Esophagus muscularis mucosa (tissue), 4 donors: ENCODE measurements at places on chromosomes 11 and 22. TPM values are rescaled to one million over a fixed set of nuclear protein-coding genes. Genes with fewer than 3 reads are reported as not detected.

DNA sequence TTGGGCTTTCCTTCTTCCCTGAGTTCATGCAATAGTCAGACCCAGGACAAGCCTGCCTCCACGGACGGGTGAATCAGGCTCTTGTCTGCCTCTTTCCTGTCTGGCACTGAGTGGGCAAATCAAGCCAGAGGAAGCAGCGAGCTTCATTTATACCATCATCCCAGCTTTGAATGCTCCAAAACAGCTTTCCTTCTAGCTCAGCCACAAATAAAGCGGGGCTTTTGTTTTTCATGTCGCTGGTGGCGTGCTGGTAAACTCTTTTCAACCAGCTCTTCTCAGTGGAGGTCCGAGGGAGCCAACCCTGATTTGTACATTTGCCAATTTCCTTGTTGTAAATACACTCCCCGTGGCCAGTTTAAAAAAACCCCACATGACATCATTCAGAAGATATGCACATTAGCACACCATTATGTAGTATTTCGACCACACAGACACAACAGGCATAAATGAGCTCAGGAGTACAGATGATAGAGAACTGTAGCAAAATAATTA is 8.6 kb downstream of the C11orf91 start:
- H3K4me1 ChIP-seq = peaks cover 54% of the 10 kb centered on the region
- H3K27ac ChIP-seq = peak overlapping the region; percentile 74
- DNase-seq = no peak
- H3K4me3 ChIP-seq = peak overlapping the region; percentile 28

GRCh38 chr11:30478923-30479322 is 107.2 kb downstream of the MPPED2 start:
- H3K27me3 ChIP-seq = no peaks in the 10 kb centered on the region
- H3K27ac ChIP-seq = peak overlapping the region; percentile 52
- H3K4me1 ChIP-seq = peaks cover 16% of the 10 kb centered on the region
- H3K36me3 ChIP-seq = no peaks in the 10 kb centered on the region
- no peak overlapping the region for H3K4me3 ChIP-seq

DNA sequence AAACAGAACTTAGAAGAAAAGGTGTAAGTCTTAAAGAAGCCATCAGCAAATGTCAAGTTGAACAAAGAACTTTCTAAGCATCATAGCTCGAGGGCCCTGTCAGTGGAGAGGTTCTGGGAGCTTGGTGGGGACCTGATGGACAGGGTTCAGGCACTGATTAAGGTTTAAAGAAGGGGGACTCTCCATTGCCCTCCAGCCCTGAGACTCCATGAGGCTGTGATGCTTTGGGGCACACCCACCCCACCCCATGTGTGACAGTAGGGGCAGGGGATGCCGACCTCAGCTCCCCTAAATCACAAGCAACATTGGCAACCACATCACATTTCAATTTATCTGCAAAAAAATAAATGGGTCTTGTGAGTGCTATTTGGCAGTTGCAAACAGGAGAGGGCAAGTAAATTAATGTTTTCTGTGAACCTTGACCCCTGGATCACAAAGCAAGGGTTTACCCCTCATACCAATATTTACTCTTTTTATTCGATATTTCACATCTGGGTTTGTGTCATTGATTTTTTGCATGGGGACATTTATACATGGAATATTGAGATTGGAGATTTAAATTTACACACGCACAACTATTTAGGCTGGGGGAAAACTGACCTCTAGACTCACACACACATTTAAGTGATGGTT is 37.1 kb upstream of the ANO1 start:
- H3K27me3 ChIP-seq = no peaks in the 10 kb centered on the region
- H3K27ac ChIP-seq = no peak overlapping the region

DNA sequence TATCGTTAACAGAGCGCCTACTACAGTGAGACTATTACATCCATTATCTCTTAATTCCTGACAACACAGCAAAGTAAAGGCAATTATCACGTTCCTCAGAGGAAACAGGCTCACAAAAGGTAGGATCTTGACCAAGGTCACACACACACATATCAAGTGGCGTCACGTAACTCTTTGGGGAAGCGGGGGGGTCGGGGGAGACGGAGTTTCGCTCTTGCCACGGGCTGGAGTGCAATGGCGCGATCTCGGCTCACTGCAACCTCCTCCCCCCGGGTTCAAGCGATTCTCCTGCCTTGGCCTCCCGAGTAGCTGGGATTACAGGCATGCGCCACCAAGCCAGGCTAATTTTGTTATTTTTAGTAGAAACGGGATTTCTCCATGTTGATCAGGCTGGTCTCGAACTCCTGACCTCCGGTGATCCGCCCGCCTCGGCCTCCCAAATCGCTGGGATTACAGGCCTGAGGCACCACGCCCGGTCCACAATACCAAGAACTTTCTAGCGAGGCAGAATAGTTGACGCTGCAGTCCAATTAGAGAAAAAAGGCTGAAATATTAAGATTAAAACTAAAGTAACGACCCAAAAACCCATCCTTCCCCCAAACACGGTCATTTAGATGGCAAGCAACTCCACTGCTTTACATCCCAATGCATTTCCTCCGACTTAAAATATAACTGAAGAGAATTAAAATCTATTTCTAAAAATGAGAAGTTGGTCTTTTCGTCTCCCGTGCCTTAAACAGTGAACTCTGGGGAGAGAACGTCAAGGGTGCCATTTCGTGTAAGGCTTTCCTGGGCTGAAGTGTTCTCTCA is 1.2 kb downstream of the DDX17 start:
- no peaks in the 10 kb centered on the region for H3K27me3 ChIP-seq
- peak overlapping the region; percentile 86 for H3K4me3 ChIP-seq

GRCh38 chr11:14318581-14318981 is 40.4 kb downstream of the RRAS2 start:
- no peak overlapping the region for H3K27ac ChIP-seq
- peaks cover 12% of the 10 kb centered on the region for H3K4me1 ChIP-seq
- H3K27me3 ChIP-seq = no peaks in the 10 kb centered on the region
- DNase-seq = no peak
- no peaks in the 10 kb centered on the region for H3K36me3 ChIP-seq

DNA sequence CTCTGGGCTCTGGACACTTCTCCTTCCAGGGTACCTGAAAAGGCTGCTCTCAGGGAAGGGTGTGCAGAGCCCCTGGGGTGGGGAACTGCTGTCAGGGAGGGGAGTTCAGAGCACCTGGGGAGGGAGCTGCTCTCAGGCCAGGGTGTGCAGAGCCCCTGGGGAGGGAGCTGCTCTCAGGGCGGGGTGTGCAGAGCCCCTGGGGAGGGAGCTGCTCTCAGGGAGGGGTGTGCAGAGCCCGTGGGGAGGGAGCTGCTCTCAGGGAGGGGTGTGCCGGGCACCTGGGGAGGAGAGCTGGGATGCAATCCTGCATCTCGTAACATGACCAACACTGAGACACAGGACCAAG is 764.2 kb downstream of the BRD1 start:
- H3K27ac ChIP-seq = no peak overlapping the region
- no peak overlapping the region for H3K4me3 ChIP-seq
- peaks cover 61% of the 10 kb centered on the region for H3K27me3 ChIP-seq
- DNase-seq = no peak
- no peaks in the 10 kb centered on the region for H3K4me1 ChIP-seq
- H3K36me3 ChIP-seq = no peaks in the 10 kb centered on the region

DNA sequence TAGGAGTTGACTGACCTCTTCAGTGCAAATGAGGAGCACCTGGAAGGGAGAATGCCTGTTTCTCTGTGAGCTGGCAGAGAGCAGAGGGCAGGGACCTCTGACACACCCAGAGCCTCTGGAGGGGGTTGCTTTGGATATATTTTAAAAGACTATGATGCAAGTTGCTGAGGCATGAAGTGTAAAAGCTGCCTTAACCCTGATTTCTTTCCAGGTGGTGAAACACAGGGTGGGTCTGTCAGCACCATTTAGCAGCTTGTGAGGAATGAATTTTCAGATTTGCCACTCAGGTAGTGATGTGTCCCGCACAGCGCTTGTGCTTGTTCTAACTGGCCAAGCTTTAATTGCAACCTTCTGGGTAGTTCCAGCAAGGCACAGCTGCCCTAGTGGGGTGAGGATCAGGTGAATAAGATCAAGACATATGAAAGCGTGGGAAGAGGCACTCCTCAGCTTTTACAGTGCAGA is 90.2 kb downstream of the SWAP70 start:
- DNase-seq = no peak
- H3K27me3 ChIP-seq = no peaks in the 10 kb centered on the region
- peaks cover 18% of the 10 kb centered on the region for H3K36me3 ChIP-seq
- peak overlapping the region; percentile 42 for H3K27ac ChIP-seq
- H3K4me3 ChIP-seq = no peak overlapping the region

DNA sequence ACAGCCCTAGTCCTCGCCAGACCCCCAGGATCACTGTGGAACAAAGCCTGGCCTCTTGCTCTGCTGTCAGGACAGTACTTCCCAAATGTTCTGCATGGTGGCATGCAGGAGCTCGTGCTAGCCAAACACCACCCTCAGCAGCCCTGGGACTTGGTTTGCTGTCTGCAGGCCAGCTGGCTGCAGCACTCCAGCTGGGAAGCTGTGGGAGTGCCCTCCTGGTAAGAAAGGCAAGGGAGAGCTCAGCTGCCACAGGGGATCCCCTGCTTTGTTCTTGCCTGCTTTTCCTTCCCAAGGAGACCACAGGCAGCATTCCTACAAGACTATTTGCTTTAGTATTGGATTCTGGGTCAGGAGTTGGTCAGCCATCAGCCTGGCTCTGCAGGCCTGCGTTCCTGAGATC is 27.9 kb downstream of the TCIRG1 start:
- H3K27me3 ChIP-seq = no peaks in the 10 kb centered on the region
- no peak overlapping the region for H3K4me3 ChIP-seq
- H3K4me1 ChIP-seq = no peaks in the 10 kb centered on the region
- no peak for DNase-seq
- peaks cover 97% of the 10 kb centered on the region for H3K36me3 ChIP-seq

DNA sequence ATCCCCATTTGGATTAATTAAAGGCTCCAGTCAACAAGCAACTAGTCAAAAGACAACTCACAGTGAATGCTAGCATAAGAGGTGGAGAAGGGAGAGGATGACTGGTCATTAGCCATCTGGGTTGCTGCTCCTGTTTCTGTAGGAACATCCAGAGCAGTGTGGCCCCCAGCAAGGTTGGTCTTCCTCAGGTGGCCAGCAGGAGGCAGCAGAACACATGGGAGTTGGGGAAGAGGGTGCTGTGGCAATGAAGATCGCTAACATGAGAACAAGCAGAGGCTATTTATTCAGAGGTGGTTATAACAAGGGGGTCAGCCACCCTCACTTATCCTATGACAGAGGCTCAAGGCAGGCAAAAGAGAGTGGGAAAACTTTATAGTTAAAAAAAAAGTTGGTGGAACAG is 21.3 kb downstream of the IZUMO1R start:
- H3K36me3 ChIP-seq = no peaks in the 10 kb centered on the region
- no peak overlapping the region for H3K4me3 ChIP-seq
- H3K27ac ChIP-seq = no peak overlapping the region
- no peaks in the 10 kb centered on the region for H3K27me3 ChIP-seq
- H3K4me1 ChIP-seq = no peaks in the 10 kb centered on the region

GRCh38 chr11:112050721-112051120 is 23.1 kb downstream of the PIH1D2 start:
- H3K4me3 ChIP-seq = no peak overlapping the region
- peaks cover 9% of the 10 kb centered on the region for H3K4me1 ChIP-seq
- no peaks in the 10 kb centered on the region for H3K27me3 ChIP-seq
- H3K36me3 ChIP-seq = peaks cover 86% of the 10 kb centered on the region
- no peak for DNase-seq

- DNase-seq = no peak
- H3K4me1 ChIP-seq = peaks cover 22% of the 10 kb centered on the region
- peaks cover 19% of the 10 kb centered on the region for H3K36me3 ChIP-seq
- H3K27me3 ChIP-seq = no peaks in the 10 kb centered on the region
- H3K4me3 ChIP-seq = peak overlapping the region; percentile 66
- H3K27ac ChIP-seq = peak overlapping the region; percentile 50
Measured at GRCh38 chr22:20956258-20957101, 10.6 kb upstream of the AIFM3 start.

- H3K4me1 ChIP-seq = peaks cover 69% of the 10 kb centered on the region
- H3K27me3 ChIP-seq = no peaks in the 10 kb centered on the region
- H3K36me3 ChIP-seq = no peaks in the 10 kb centered on the region
- peak overlapping the region; percentile 32 for H3K4me3 ChIP-seq
- DNase-seq = no peak
Measured at GRCh38 chr11:7577291-7578190, 63.7 kb downstream of the PPFIBP2 start.

TMEM151A gene
- 0.42 TPM for total RNA-seq

KRTAP5-9 gene
- not detected for total RNA-seq

GRK3 gene
- total RNA-seq = 5.8 TPM

AIFM3 gene
- total RNA-seq = 0.92 TPM

C1QTNF4 gene
- 2.2 TPM for total RNA-seq

CD3G gene
- total RNA-seq = not detected

MB gene
- not detected for total RNA-seq

PGR gene
- total RNA-seq = 7.5 TPM

CDHR5 gene
- 1.3 TPM for total RNA-seq
